Stimulated activated CD8-positive, alpha-beta memory T cell treated with anti-CD3 and anti-CD28 coated beads, Interleukin-4, amount 100 ng/mL, for 24 hours (primary cell): ENCODE measurements at places on chromosomes 7 and 10.

GRCh38 chr10:86258941-86259340, 107.7 kb downstream of the GRID1 start:
- no peak for DNase-seq

DNA sequence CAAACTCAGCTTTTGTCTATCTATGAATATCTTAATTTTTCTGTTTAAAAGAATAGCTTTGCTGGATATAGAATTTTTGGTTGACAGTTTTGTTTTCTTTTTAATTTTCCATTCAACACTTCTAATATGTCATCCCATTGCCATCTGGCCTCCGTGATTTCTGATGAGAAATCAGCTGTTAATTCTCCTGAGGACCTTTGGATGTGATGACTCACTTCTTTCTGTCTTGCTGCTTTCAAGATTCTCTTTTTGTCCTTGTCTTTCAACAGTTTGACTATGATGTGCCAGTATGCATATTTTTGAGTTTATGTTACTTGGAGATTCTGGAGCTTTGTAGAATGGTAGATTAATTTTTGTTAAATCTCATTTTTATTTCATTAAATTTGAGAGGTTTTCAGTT, 38.4 kb downstream of the ZNF518A start:
- DNase-seq, result no peak

DNA sequence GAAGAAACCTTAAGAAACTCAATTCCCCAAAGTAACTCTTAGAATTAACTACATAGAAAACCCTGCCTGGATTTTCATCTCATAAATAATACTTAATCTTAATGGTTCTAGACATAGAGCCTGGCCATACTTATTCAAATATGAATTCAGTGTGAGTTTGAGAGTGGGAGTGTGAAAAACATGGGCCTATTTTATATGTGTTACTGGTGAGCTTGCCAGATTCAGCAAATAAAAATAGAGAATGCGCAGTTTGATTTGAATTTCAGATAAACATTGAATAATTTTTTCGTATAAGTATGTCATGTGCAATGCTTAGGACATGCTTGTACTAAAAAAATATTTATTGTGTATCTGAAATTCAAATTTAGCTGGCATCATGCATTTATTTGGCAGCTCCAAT, 473.9 kb upstream of the FZD8 start:
- no peak for DNase-seq

DNA sequence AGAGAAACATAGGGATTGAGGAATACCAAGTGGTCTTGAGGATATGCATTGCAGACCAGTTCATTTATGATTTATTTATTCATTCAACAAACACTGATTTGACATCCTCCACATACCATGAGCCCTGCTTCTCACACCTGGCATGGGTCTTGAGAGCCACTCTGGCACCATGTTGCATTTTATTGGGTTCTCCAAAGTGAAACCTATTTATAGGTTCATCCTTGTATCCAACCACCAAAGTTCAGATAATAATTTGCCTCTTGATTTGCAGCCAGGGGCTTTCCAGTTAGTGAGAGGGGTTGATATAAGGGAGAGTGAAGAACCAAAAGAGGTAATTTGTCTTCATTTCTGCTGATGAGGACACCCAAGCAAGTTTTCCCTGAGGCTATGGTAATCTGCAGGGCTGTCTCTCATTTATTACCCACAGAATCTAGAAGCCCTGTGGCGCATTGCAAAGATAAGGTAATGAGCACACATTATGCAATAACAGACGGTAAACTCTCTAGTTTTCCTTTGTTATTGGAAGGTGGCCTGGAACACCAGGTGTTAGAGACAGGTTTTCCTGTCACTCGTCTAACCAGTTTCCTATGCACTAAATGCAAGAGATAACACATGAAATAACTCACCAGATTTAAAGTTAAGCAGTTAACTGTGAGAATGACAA, 28.8 kb upstream of the ICA1 start:
- no peak for DNase-seq

- no peak for DNase-seq
Measured at GRCh38 chr7:51021906-51022570, 239.3 kb upstream of the GRB10 start.

- DNase-seq, result no peak
Measured at GRCh38 chr7:150784954-150785353, 15.2 kb downstream of the TMEM176B start.
